ENCODE measurements at places on chromosomes 7 and 10. TPM values are rescaled to one million over a fixed set of nuclear protein-coding genes. Genes with fewer than 3 reads are reported as not detected.

DNA sequence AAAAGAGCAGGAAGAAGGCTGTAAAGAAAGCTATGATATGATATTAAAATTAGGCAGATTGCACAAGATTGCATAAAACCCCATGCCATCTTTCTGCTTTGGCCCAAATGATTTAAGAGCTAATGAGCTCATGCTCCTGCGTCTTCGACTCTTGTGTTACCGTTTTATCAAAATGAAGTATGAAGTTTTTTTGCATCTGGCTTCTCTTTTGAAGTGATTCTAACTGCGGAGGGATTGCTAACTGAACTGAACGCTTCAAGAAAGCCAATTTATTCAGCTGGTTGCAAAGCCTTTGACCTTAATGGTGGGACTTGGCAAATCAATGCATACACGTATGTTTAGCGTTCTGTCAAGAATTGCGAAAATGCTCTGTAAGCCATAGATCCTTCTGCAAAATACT is 282.9 kb downstream of the TWIST1 start:
- no peak overlapping the region for H3K4me3 ChIP-seq
- H3K4me1 ChIP-seq = no peaks in the 10 kb centered on the region
- no peaks in the 10 kb centered on the region for H3K36me3 ChIP-seq

DNA sequence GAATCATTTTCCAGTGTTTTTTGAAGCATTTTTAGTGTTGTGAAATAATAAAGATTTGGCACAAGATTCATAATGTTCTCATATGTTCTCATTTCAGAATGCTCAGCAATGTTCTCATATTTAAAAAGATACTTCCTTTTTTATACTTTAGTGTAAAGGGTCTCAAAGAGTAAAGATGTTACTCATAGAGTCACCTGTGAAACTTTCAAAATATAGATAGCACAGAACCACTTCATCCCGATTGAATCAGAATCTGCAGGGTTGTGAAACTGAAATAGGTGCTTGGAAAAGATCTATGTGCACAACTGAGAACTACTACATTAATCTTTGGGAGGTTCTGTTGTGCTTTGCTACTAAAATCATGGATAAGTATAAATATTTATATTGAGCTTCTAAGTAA is 144.7 kb downstream of the MDFIC start:
- H3K4me1 ChIP-seq = no peaks in the 10 kb centered on the region
- H3K36me3 ChIP-seq = no peaks in the 10 kb centered on the region
- no peak overlapping the region for H3K4me3 ChIP-seq
- H3K27ac ChIP-seq = no peak overlapping the region

DNA sequence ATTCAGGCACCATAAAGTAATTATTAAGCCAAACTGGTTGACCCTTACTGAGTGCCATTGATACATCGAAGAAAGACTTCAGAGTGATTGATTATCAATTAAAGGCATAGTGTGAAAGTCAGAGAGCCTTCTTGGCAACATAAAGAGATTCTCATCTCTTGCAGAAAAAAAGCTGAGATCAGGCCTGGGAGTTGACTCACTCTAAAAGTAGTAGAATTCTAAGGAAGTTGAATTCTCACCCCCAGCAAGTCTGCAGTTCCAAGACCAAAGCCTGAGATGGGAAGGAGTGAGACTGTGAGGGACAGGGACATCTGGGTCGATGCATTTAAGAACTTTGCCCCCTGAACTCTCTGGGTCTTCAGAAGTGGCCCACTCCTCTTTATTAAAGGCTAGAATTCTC is 21.6 kb upstream of the ERCC6 start:
- no peaks in the 10 kb centered on the region for H3K27me3 ChIP-seq
- DNase-seq = no peak
- no peak overlapping the region for H3K27ac ChIP-seq
- H3K36me3 ChIP-seq = no peaks in the 10 kb centered on the region
- H3K4me3 ChIP-seq = no peak overlapping the region
- H3K4me1 ChIP-seq = no peaks in the 10 kb centered on the region

GRCh38 chr7:64463636-64464375 is 99.1 kb downstream of the ZNF680 start:
- no peaks in the 10 kb centered on the region for H3K4me1 ChIP-seq
- no peak overlapping the region for H3K27ac ChIP-seq
- no peaks in the 10 kb centered on the region for H3K27me3 ChIP-seq

GRCh38 chr10:1509011-1509530 is 228.3 kb downstream of the ADARB2 start:
- DNase-seq = no peak
- H3K4me1 ChIP-seq = no peaks in the 10 kb centered on the region
- H3K27me3 ChIP-seq = peaks cover 4% of the 10 kb centered on the region

DNA sequence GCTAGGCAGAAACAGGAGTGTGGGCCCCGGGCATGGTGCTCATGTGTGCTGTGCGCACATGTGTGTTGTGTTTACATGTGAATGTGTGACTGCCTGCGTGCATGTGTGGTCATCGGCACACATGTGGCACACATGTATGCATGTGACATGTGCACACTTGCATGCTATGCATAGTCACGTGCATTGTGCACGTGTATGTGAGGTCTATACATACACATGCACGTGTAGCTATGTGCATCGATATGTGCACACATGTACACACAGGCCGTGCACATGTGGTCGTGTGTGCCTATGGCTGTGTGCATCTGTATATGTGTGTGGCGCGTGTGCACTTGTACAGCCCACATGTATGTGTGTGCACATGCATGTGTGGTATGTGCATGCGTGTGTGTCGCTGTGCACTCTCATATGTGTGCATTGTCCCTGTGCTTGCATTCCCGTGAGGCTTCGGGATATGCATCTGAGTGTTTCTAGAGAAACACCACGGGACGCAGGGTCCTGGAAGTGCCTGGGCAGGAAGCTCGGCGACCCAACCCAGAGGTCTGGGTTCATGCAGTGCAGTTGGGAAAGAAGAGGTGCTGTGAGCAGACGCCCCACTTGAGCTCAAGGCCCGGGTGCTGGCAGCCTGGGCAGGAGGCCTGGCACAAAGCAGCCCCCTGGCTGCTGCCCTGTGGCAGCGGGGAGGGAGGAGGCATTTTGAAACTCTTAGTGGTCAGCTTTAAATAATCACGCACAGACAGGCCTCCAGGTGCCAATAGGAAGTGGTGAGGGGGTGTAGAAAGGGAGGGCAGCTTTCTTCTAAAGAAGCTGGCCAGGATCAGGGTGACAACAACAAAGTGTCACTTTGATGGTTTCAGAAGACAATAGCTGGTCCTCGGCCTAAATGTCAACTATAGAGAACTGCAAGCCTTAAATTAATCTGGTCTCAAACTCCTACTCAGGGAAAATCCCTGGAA is 410.0 kb upstream of the MGMT start:
- no peaks in the 10 kb centered on the region for H3K36me3 ChIP-seq
- no peaks in the 10 kb centered on the region for H3K4me1 ChIP-seq
- no peak overlapping the region for H3K27ac ChIP-seq
- DNase-seq = no peak
- H3K4me3 ChIP-seq = no peak overlapping the region

Gene TMEM130
- total RNA-seq = 23.5 TPM

Gene NXPH1
- total RNA-seq = 54.5 TPM

DNA sequence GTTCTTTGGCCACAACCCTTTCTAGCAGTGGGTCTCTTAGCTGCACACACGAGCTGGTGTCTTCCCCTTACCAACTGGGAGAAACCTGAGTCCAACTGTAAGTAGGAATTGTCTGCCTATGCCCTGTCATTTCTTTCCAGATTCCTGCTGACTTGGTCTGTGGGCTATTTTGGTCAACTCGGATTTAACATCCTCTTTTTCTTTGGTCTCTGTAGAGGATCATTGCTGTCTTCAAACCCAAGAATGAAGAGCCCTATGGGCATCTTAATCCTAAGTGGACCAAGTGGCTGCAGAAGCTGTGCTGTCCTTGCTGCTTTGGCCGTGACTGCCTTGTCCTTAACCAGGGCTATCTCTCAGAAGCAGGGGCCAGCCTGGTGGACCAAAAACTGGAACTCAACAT is 10.3 kb downstream of the PI4K2A start:
- no peak overlapping the region for H3K4me3 ChIP-seq
- H3K4me1 ChIP-seq = peaks cover 51% of the 10 kb centered on the region
- H3K27ac ChIP-seq = peak overlapping the region; percentile 64
- DNase-seq = no peak
- no peaks in the 10 kb centered on the region for H3K27me3 ChIP-seq
- H3K36me3 ChIP-seq = peaks cover 37% of the 10 kb centered on the region

Gene HMX3
- total RNA-seq = not detected

All from adrenal gland (tissue), 19 donors.